Astrocyte of the hippocampus (primary cell): ENCODE measurements at places on chromosomes 1 and 21.

DNA sequence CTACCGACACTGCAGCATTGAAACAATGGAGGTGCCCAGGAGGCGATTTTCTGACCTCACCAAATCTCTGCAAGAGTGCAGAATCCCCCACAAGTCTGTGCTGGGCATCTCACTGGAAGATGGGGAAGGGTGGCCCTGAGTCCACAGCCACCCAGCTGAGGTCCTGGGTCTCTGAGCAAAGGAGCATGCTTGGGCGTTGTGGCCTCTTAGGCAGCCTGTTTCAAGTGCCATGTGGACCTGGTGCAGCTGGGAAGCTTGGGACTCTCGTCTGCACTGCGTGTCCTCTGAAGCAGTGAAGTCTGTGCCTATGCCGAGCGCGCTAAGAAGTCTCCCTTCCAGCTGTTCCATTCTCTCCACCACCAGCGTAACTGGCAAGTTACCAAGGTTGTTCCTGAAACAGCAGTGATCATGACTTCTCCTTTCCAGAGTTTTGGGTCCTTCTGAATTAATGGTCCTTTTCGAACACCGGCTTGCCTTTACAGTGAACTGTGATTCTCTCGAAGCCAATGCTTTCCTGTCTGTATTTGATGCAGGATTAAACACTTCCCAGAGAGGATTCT, 5.0 kb upstream of the PLA2G2C start:
- no peak for DNase-seq

GRCh38 chr1:17075470-17076255, 21.8 kb upstream of the SDHB start:
- DNase-seq, result no peak

DNA sequence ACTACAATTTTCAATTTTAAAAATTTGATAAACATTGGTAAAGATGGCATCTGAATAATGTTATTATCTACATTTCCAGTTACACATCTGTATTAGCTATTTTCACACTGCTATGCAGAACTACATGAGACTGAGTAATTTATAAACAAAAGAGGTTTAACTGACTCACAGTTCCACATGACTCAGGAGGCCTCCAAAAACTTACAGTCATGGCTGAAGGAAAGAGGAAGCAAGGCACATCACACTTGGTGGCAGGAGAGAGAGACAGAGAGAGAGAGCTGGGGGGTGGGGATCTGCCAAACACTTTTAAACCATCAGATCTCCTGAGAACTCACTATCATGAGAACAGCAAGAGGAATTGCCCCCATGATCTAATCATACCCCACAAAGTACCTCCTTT, 850.0 kb downstream of the LTN1 start:
- peak; percentile 24 for DNase-seq

- no peak for DNase-seq
These were observed 37.4 kb downstream of the DENND1B start for GRCh38 chr1:197737916-197738315.

DNA sequence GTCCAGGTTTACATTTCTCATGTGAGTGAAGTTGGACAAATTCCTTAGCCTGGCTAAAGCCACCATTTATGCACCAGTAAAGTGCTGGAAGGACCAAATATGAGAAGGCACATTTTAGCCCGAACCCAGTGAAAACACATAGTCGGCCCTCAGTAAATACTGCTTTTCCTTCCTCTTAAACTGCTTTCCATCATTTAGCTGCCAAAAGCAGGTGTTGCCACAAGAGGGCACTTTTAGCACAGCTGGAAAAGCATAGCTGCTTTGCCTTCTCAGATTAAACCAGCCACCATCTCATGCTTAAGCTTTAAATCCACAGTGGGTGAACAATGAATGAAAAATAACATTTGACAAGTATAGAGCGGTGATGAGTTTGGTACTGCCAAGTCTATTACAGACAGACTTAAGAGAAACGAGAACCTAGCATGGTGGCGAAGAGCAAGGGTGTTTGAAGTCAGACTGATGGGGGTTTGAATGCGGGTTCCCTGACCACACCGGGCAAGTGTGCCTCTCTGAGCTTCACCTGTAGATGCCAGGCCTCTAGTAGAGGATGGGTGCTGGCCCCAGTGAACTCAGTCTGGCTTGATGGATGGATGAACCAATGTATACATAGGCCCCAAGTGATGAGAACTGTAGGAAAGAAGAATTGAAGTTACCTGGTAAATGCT, 57.8 kb downstream of the SLC35D1 start:
- peak; percentile 84 for DNase-seq

DNA sequence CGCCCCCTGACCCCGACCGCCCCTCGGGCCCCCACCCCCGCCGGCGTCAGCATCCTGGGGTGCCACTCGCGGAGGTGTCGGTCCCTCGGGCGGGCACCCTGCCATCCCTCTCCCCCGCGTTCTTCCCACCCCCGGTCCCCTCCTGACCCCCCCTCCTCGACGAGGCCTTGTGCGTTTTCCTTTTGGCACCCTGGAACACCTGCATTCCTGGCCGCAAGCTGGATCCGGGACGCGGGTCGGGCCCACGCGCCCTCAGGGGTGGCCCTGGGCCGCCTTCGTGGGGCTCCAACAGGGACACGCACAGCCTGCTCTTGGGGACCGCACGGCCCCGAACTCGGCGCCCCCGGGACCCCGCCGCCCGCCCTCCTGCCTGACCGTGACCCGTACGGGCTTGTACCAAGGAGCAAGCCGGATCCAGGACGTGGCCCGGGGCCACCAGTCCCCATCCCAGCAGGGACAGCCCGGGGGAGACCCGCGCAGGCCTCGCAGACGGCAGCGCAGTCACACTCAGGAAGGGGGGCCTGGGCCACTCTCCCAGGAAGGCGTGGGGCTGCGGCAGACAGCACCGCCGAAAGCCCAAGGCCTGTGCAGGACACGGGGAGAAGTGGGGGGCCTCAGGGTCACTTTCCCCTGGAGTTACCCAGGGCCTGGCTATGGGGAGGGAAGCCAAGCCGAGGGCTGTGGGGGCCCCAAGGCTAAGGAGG, 579 bp upstream of the SLC19A1 start:
- no peak for DNase-seq
